ENCODE measurements at places on chromosomes 11 and 22. TPM values are rescaled to one million over a fixed set of nuclear protein-coding genes. Genes with fewer than 3 reads are reported as not detected.
A peak's percentile ranks its signal among the peaks of the same experiment; 100 is the strongest.

GRCh38 chr11:102914238-102915043 lies 39.7 kb upstream of the MMP12 start:
- no peak for DNase-seq

GRCh38 chr11:120839846-120840402 lies 184.0 kb upstream of the TBCEL start:
- DNase-seq, result no peak

- DNase-seq, result no peak
These were observed 132.4 kb upstream of the ANO3 start for GRCh38 chr11:26199331-26200095.

GRCh38 chr22:39661842-39662685 lies 91.5 kb downstream of the CACNA1I start:
- no peak for DNase-seq

GRCh38 chr22:49512487-49513165 lies 315.0 kb downstream of the BRD1 start:
- DNase-seq, result no peak

DNA sequence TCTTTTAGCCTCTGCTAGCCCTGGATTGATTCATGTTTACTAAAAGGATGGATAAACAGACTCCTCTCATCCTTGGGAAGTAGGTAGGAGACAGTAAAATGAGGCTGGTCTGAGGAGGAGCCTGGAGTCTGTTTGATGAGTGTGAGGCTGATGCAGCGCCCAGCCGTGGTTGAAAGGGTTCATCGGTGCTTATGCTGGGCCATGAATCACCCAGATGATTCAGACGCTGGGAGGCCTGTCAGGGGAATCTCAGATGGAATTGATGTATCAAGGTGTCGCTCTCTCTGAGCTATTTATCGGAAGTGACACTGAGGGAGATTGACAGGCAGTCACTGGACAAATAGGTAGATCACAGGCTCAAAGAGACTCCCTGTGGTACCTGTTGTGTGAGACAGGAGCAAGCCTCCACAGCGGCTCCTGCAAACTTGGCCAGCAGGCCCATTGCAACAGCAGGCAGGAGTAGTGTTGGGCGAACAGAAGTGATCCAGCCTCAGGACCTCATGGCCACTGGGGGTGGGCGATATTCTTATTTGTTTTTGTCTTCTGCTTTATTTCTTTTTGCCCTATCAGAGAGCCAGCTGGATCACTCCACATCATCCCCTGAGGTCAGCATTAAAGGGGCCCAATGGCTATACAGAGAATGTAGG lies 109.9 kb upstream of the CADM1 start:
- DNase-seq, result no peak

- DNase-seq, result no peak
These were observed 1039.2 kb downstream of the TBC1D22A start for GRCh38 chr22:47801541-47802245.

- no peak for DNase-seq
These were observed 54.7 kb upstream of the CCDC89 start for GRCh38 chr11:85740481-85741400.

- DNase-seq, result no peak
These were observed 57.1 kb downstream of the FAM181B start for GRCh38 chr11:82676483-82677094.

DNA sequence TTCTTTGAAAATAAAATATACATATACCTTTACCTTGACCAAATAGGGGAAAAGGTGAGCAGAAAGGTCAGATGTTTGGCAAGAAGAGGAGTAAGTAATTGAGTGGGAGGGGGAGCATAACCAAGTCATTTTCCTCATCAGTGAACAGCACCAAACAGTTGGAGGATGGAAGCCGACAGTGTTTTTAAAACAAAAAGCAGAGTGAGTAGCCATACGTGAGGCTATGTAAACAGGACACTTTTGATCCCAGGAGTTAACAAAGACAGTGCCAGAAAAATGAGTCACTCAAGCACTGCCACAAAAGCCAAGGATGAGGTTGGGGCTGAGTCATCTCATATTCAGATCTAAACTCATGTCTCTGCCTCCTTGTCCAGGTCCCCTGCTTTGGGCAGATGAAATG lies 734.7 kb downstream of the KCNA4 start:
- DNase-seq, result no peak

- DNase-seq, result no peak
These were observed 90.7 kb downstream of the CSNK2A3 start for GRCh38 chr11:11262171-11262920.

DNA sequence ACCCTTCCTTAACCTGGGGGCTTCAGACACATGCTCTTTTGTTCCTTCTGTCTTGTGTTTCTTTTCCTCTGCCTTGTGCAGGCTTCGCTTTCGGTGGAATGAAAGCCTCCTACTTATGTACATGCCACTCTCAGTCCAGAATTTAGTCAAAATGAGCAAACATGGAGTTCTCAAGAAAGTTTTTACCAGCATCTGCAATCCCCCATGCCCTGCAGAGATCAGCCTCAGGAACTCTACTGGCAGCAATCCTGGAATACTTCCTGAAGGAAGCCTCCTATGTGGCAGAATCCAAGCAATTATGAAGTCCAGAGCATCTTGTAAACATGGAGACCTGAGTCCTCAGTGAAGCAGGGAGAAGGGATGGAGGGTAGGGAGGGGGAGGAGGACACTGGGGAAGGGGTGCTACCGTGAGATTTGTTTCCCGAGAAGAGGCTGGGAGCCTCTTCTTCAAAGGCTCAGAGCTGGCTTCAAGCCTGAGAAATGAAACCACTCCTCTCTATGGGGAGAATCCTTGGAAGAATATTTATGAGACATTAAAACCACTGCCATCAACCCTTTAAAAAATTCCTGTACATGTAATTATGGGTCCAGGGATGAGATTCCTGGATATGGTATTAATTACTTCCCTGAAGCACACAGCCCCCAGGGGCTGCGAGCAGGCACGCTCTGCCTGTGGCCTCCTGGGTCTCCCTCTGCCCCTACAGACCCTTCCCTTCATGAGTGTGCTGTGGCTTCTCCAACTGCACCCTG lies 58.4 kb downstream of the TENM4 start:
- DNase-seq, result no peak

- no peak for DNase-seq
These were observed 106.3 kb upstream of the PITPNB start for GRCh38 chr22:28025333-28025732.

DNA sequence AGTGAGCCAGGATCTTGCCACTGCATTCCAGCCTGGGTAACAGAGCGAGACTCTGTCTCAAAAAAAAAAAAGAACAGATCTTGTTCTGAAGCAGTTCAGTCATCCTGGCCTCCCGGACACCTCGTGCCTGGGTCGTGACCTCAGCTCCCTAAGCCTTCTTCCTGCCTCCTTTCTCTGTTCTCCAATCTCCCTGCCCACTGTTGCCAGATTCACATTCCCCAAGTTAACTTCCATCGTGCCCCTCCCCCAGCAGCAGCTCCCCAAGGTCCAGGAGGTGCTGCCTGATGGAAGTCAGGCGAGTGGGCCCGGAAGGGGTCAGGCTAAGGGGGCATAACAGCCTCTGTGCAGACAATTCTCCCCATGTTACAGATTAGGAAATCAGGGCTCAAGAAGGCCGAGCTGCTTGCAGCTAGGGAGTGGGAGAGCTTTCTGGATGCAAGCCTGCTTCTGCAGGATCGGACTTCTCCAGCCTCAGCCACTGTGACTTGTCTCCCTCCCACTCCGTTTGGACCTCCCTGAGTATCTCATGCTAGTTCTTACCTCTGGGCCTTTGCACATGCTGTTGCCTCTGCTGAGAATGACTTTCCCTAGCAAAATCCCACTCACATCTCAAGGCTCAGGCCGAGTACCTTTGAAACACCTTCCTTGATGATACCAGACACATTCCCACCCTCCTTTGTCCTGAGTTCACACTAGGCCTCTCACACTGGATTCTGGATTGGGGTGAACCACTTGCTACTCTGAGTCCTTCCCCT lies 14.3 kb upstream of the TMEM184B start:
- no peak for DNase-seq

DNA sequence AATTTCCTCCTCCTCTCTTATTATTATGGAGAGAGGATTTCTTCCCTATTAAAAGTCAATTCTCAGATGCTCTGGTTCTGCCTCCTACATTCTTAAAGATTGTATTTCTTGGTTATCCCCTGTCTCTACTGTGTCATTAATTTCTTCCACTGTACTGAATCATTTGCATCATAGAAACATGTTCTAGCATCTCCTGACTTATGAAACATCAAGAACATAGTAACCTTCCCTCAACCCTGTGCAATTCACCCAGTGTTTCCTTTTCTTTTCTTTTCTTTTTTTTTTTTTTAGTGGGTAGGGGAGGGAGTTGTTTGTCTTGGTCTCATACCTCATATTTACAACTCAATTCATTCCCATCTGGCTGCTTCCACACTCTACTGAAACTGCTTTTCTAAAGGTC lies 288.0 kb upstream of the PLET1 start:
- DNase-seq, result no peak

DNA sequence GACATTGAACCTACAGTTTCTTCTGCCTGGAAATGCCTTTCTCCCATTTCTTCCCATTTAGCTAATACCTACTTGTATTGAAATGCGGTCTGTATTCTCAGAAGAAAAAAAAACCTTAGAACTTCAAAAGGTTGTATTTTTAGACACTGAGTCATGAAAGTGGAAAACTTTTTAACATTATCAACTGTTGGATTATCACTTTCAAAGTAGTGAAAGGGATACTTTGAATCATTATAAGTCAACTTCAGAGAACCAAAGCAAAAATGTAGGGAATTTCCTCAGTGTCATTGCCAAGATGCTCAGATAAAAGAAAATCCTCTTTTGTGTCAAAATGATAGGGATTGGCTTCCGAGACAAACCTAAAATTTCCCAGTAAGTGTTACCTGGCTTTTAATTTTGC lies 6.6 kb downstream of the HOATZ start:
- no peak for DNase-seq

DNA sequence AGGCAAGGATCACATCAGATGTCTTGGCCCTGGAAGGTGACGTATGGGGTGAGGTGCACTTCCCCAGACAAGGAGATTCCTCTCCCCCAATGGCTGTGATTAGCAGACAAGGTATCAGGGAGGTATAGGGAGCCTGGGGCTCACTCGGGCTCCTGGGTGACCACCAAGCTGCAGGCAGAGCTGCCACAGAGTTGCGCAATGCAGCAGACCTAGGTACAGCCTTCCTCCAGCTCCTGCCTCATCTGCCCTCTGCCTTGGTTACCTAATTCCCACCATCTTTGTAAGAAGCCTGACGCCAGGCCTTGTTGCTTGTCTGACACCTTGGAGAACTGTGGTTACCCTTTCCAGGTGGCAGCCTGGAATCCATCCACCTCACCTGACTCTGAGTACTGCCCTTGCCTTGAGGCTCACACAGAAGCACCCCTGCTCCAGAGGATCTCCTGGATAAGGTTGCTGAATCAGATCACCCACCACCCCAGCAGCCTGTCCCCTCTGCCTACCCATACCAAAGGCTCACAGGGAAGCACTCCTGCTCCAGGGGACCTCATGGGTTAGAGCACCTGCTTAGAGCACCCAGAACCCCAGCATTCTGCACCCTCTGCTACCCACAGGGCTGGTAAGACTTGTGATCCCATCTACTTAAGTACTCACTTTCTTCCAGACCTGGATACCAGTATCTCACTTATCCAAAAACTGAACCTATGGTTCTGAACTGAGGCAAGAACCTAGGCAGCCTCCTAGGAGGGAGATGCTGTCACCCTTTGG lies 40.4 kb downstream of the GAB4 start:
- DNase-seq, result no peak

- no peak for DNase-seq
These were observed 509.9 kb upstream of the B3GAT1 start for GRCh38 chr11:134921938-134922337.

DNA sequence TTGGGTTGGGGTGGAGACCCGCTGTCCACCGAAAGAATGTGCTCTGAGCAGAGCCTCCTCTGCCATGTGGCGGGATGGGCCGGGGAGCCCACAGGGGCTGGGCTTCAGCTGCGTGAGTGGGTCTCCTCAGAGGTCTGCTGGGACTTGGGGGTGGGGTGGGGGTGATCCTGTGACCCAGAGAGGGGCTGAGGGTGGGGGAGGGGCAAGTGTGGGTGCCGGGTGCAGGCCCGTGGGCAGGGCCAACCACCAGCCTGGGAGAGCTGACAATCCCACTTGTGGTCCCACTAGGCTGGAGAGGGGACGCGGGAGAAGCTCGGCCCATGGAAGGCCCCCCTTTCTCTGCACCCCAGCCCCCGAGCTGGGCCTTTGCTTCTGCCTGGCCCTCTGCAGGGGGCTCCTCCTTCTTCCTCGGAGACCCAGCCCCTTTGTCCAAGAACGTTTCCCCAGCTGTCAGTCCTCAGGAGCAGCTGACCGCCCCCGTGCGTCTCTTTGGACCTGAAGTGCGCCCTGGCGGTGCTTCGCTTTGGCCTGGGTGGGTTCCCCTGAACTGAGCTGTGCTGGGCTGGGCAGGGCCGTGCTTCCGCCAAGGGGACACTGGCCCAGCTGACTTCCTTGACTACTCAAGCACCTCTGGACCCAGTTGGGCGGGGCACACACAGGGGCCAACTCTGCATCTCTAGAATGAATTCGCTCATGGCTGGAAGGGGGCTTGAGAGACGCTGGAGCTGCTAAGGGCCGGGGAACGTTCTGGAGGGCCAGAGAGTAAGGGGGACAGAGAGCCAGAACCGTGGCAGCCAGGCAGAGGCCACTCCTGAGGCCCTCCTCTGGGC lies 30.2 kb downstream of the OSBPL5 start:
- peak; percentile 67 for DNase-seq

DNA sequence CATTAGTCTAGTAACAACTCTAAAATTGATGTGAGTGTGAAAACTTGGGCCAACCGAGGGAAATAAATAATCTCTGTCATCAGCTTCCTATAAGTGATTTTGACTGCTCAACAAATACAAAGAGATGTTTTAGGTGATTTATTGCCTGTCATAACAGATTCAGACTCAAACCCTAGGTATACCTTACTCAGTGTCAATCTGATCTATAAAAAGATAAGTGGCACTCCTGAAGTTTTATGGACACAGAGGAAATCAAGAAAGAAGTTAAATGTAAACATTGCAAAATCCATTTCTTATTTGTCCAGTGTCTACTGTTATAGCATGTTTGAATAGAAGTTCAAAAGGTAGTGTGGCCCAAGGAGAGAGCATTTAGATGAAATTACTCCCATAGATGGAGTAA lies 30.4 kb upstream of the TYR start:
- DNase-seq, result no peak

TMEM86A gene
- 4.5 TPM for total RNA-seq

PLAAT5 gene
- total RNA-seq, result 1.5 TPM

FAR1 gene
- 37.0 TPM for total RNA-seq

CALCA gene
- total RNA-seq, result not detected

CLMP gene
- 4.9 TPM for total RNA-seq

TTC36 gene
- 1.2 TPM for total RNA-seq

OR4D5 gene
- total RNA-seq, result not detected

PIWIL4 gene
- total RNA-seq, result 0.92 TPM

ZC3H12C gene
- 18.3 TPM for total RNA-seq

VPREB1 gene
- total RNA-seq, result not detected

POU2AF3 gene
- total RNA-seq, result 0.74 TPM
